ENCODE measurements at places on chromosomes 12 and 14. TPM values are rescaled to one million over a fixed set of nuclear protein-coding genes. Genes with fewer than 3 reads are reported as not detected.

VDR gene
- not detected for total RNA-seq

POTEM gene
- total RNA-seq, result not detected

IFI27 gene
- 3.7 TPM for total RNA-seq

COCH gene
- 29.0 TPM for total RNA-seq

GDF3 gene
- 0.34 TPM for total RNA-seq

NELL2 gene
- 140 TPM for total RNA-seq

TRHDE gene
- total RNA-seq, result 16.7 TPM

DNA sequence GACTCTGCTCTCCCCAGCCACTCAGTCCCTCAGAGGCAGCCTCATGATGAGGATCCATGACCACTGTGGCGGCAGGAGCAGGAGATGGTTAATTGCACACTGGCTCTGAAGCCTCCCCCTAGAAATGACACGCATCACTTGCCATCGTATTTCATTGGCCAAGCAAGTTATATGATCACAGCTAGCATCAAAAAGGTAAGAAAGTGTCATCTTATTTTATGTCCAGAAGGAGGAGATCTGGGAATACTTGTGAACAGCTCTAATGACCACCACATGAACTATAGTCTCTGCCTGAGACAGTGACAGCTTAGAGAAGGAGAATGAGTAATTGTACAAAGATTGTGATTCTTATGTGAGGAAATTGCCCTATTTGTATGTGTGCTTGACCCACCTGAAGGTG is 363.4 kb downstream of the NUAK1 start:
- H3K36me3 ChIP-seq, result peaks cover 4% of the 10 kb centered on the region
- H3K27me3 ChIP-seq, result peaks cover 4% of the 10 kb centered on the region
- DNase-seq, result no peak
- no peak overlapping the region for H3K27ac ChIP-seq

GRCh38 chr14:60266021-60266937 is 17.3 kb downstream of the PPM1A start:
- H3K27me3 ChIP-seq, result no peaks in the 10 kb centered on the region
- peak; percentile 19 for DNase-seq
- no peak overlapping the region for H3K27ac ChIP-seq

GRCh38 chr14:96270565-96271420 is 14.8 kb downstream of the BDKRB1 start:
- peaks cover 12% of the 10 kb centered on the region for H3K36me3 ChIP-seq
- H3K4me3 ChIP-seq, result no peak overlapping the region
- peaks cover 6% of the 10 kb centered on the region for H3K27me3 ChIP-seq
- no peak overlapping the region for H3K27ac ChIP-seq

DNA sequence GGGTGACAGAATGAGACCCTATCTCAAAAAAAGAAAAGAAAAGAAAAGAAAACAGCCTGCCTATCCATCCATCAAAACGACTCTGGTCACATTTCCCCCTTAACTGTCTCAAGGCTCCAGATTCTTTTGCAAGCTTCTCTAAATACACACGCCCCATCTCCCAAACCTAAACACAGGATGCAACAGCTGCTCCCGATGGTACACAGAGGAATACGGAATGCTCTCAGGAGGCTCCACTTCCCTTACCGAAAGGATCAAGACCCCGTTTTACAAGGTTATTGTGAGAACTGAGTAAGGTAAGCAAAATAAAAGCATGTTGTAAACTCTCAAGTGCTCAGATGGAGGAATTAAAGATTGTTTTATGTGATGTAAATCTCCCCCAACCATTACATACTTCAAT is 62.3 kb downstream of the NT5DC3 start:
- H3K4me1 ChIP-seq, result peaks cover 10% of the 10 kb centered on the region
- no peaks in the 10 kb centered on the region for H3K36me3 ChIP-seq
- DNase-seq, result no peak
- no peak overlapping the region for H3K4me3 ChIP-seq

- no peaks in the 10 kb centered on the region for H3K4me1 ChIP-seq
- H3K27me3 ChIP-seq, result peaks cover 6% of the 10 kb centered on the region
- H3K27ac ChIP-seq, result no peak overlapping the region
- no peak overlapping the region for H3K4me3 ChIP-seq
Observed at GRCh38 chr12:108140501-108140900, 11.4 kb downstream of the WSCD2 start.

GRCh38 chr12:108190529-108190928 is 61.4 kb downstream of the WSCD2 start:
- H3K4me1 ChIP-seq, result peaks cover 14% of the 10 kb centered on the region
- H3K27ac ChIP-seq, result no peak overlapping the region
- H3K4me3 ChIP-seq, result no peak overlapping the region
- peaks cover 11% of the 10 kb centered on the region for H3K27me3 ChIP-seq

GRCh38 chr14:73873660-73874059 is 13.0 kb upstream of the ZNF410 start:
- H3K4me1 ChIP-seq, result no peaks in the 10 kb centered on the region
- no peak overlapping the region for H3K27ac ChIP-seq
- H3K36me3 ChIP-seq, result no peaks in the 10 kb centered on the region

DNA sequence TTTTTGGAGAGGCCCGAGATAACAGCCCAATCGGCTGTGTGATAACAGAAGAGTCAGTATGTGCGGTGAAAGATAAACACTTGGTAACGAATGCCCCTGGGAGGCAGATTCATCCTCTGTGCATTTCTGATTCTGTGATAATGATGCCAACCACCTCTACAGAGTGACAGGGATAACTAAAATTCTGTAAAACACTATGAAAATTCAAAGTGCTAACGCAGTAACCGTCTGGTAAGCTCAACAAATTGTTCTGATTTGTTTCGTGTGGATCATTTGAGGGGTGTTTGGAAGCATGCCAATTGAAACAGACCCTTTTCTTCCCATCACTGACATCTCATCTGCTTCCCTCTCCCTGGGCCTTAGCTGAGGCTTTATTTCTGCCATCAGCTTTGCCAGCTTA is 76.3 kb downstream of the ESR2 start:
- H3K36me3 ChIP-seq, result peaks cover 4% of the 10 kb centered on the region
- no peak overlapping the region for H3K4me3 ChIP-seq
- no peaks in the 10 kb centered on the region for H3K27me3 ChIP-seq
- no peaks in the 10 kb centered on the region for H3K4me1 ChIP-seq
- DNase-seq, result no peak

DNA sequence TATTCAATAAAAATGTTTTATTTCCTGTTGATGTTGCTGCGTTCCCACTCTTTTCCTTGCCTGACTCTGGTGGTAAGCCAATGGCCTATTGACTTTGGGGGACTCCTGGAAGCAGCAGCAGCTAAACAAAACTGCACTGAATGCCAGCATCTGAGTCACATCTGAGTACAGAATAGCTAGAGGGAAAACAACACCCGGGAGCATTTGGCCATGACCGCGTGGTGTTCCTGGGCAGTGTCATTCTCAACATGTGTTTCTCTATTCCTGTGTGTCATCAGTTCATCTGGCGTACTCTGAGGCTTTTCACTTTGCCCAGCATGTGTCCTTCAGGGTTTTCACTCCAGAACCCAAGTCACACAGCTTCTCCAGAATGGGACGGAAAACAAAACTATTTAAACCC is 238.8 kb downstream of the PAWR start:
- H3K27me3 ChIP-seq, result no peaks in the 10 kb centered on the region
- no peaks in the 10 kb centered on the region for H3K36me3 ChIP-seq
- H3K4me1 ChIP-seq, result no peaks in the 10 kb centered on the region
- peak overlapping the region; percentile 67 for H3K27ac ChIP-seq

DNA sequence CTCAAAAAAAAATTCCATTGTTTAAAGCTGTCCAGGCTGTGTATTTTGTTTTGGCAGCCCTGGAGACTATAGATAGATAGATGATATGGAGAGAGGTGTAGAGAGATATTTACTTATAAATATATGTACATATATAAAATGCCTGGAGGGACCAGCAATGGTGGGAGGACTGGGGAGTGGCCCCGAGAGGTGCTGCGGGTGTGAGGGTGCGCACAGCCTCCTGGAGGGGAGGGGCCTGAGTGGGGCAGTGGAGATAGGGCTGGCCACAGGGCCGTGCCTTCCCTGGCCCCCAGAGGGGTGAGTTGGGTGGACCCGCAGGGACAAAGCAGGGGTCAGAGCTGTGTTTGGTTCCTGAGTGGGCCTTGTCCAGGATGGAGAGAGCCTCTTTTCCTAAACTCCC is 6.5 kb downstream of the ADSS1 start:
- no peaks in the 10 kb centered on the region for H3K4me1 ChIP-seq
- no peak for DNase-seq
- H3K36me3 ChIP-seq, result no peaks in the 10 kb centered on the region

DNA sequence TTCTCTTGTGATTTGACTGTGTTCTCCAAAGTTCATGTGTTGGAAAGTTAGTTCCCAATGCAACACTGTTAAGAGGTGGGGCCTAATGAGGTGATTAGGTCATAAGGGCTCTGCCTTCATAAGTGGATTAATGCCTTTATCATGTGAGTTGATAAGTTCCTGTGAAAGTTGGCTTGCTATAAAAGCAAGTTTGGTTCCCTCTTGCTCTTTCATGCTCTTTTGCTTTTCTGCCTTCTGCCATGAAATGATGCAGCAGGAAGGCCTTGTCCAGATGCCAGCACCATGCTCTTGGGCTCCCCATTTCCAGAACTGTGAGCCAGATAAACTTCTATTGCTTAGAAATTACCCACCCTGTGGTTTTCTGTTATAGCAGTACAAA is 41.9 kb downstream of the SLC16A7 start:
- no peak for DNase-seq
- H3K4me1 ChIP-seq, result no peaks in the 10 kb centered on the region
- no peaks in the 10 kb centered on the region for H3K27me3 ChIP-seq

DNA sequence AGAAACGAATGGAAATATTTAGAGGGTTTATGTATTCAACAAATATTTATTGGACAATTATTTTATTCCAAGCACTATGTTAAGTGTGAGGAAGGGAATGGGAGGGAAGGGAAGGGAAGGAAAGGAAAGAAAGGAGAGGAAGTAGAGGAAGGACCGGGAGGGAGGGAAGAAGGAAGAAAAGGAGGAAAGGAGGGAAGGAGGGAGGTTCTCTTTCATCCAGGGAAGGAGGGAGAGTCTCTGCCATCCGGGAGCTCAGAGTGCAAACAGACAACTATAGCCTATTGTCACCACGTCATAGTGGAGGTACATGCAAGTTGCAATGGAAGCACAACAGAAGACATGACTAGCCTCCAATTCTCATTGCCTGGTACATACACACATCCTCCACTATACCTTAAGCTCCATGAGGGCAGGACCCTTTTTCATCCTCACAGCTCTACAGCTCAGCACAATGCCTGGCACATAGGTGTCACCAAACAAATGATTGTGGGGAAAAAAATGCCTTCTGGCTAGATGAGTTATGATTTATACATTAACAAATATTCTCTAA is 48.1 kb downstream of the DAD1 start:
- H3K27ac ChIP-seq, result no peak overlapping the region
- H3K4me1 ChIP-seq, result peaks cover 4% of the 10 kb centered on the region
- H3K4me3 ChIP-seq, result no peak overlapping the region

DNA sequence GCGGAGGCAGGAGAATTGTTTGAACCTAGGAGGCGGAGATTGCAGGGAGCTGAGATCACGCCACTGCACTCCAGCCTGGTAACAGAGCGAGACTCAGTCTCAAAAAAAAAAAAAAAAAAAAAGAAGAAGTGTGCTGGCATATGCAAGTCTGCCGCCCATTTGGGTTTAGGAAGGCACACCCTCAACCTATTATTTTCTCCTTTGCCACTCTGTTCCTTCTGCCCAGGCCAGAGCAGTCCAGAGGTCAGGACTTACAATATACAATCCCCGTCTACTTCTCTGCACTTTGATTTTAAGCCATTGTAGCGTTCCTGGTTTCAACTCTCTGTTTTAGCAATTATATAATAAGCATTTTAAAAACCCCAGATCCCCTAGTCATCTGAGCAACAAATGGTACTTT is 39.8 kb downstream of the CATSPERB start:
- no peaks in the 10 kb centered on the region for H3K27me3 ChIP-seq
- H3K36me3 ChIP-seq, result peaks cover 14% of the 10 kb centered on the region
- no peak overlapping the region for H3K27ac ChIP-seq
- no peak overlapping the region for H3K4me3 ChIP-seq
- H3K4me1 ChIP-seq, result no peaks in the 10 kb centered on the region

GRCh38 chr14:22898302-22899090 is 15.5 kb downstream of the REM2 start:
- no peaks in the 10 kb centered on the region for H3K36me3 ChIP-seq
- H3K4me1 ChIP-seq, result peaks cover 13% of the 10 kb centered on the region
- H3K4me3 ChIP-seq, result no peak overlapping the region
- peaks cover 1% of the 10 kb centered on the region for H3K27me3 ChIP-seq
- DNase-seq, result no peak
